Effector memory CD4-positive, alpha-beta T cell (primary cell): ENCODE measurements at places on chromosomes 5 and 9.

DNA sequence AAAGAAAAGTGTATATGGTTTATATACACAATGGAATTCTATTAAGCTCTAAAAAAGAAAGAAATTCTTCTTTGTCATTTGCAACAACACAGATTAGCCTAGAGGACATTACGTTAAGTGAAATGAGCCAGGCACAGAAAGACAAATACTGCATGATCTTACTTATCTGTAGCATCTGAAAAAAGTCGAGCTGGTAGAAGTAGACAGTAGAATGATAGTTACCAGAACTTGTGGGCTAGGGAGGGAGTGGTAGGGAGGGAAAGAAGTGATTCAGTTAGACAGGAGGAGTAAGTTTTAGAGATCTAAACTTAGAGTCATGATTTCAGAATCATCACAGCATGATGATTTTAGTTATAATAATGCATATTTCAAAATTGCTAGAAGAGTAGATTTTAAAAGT lies 184.6 kb downstream of the TLE4 start:
- no peak for DNase-seq

GRCh38 chr9:75169623-75170022 lies 81.3 kb downstream of the OSTF1 start:
- no peak for DNase-seq

- no peak for DNase-seq
Measured at GRCh38 chr5:56311306-56311905, 78.3 kb upstream of the ANKRD55 start.

GRCh38 chr9:109880276-109881169 lies 100.5 kb downstream of the PALM2AKAP2 start:
- no peak for DNase-seq

GRCh38 chr9:133397895-133398294 lies 19.9 kb downstream of the REXO4 start:
- no peak for DNase-seq

GRCh38 chr5:124972703-124973102 lies 226.3 kb upstream of the ZNF608 start:
- no peak for DNase-seq

- no peak for DNase-seq
Measured at GRCh38 chr9:127942216-127943010, 4.8 kb upstream of the DPM2 start.

DNA sequence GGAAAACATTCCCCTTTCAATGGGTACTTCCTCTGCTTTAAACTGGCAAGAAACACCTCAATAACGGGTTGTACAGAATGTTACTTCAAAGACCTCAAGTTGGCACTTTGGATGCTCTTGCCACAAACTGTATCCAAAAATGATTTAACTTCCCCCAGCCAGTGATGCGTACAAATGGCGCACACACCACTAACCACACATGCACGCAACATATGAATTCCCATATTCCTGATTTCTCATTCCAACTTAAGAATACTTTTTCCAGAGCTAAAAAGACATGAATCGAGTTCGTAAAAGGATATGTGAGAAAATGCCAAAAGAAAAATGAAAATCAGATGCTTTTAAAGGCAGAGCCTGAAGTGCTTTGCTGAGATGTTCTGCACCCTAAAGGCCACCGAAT lies 388.0 kb upstream of the PIK3R1 start:
- no peak for DNase-seq

GRCh38 chr5:160507221-160507721 lies 85.6 kb downstream of the PTTG1 start:
- no peak for DNase-seq

DNA sequence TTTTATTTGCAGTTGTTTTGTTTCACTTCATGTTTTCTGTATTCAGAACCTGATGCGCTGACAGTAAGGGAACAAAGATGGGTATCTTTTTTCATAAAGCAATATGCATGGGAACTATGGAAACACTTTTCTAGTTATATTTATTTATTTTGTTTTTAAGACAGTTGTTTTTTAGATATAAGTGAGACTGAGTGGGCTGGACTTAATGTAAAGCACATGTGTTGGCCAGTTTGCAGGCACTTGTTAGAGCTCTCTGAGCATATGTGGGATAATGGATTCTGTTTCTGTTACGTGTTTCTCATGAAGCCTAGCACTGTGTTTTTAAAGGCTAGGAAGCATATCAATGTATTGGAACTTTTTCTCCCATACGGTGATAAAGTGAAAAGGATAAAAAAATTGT lies 164.1 kb downstream of the PRR16 start:
- DNase-seq, result no peak

DNA sequence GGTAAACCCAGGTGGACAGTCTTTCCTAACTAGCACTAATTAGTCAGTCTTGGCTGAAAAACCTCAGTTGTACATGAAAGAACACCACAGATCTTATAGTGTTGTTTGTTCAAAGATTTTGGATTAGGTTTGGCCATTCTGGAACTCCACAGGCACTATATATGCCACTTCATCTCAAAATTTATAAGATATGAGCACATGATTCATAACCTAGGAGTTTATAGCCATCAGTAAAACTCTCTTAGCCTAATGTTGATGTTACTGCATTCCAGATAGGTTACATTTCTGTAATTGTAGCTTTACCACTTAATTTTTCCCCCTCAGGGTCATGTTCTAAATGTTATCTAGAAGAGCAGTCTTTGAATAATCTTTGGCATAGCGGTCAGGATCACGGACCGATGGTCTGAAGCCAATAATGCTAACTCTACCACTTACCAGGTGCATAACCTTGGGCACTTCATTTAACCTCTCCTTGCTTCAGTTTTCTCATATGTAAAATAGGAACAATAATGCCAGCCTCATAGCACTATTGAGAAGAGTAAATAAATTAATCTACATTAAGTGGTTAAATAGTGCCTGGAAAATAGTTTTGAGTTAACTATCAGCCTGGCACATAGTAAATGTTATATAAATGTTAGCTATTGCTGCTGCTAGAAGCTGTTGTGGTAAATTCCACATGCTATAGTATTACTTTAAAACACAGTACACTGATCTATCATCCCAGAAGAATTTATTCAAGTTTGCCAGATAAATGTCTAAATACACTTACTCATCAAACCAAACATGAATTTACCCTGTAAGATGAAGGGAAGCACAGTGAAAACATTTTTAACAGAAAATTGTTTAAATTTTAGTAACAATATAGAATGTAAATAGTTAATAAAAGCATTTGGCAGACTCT lies 743.9 kb downstream of the NR2F1-AS1 start:
- no peak for DNase-seq

DNA sequence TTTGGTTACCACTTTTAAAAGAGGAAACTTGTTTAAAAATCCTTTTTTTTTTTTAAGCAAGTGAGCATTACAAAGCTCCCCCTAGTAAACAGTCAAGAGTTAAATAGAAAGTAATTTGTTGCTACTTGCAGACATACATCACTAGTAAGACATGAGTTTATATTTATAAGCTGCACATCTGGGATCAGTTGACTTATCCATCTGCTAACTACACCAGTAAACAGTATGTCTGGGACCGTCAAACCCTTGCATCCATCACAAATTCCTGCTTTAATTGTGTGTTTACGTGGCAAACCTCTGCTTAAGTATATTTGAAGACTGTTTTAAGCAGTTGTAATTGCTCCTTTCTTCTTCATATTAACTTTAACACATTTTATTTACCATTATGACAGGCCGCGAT lies 146.8 kb downstream of the EBF1 start:
- no peak for DNase-seq

DNA sequence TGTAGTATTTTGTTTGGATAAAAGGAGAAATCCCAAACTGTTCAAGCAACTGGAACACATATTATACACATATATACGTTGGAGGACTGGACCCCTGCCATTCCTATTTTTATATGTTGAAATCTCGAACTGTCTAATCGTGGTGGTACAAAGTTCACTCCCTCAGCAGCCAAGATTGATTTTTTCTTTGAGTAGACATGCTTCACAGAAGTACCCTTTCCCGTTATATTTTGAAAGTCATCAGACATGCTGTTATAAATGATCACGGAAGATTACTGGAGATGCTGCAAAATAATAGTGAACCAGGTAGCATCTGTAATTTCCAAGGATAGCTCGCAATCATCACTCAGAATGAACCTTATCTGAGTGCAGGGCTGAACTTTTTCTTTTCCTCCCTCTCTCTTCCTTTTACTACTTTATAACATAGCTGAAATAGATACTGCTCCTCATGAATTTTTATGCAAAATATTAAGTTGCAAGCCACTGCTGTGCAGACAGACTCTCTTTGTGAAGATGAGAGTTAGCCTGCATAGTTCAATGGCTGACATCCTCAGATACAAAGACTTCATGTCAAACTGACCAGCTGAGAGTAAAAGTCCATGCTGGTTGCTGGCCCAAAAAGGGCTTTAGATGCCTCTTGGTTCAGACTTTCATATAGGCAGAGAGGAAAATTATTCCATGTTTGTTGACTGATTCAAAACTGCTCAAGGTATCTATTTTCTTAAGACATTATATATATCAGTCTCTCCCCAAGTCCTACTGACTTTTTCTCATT lies 451.9 kb downstream of the TMEM38B start:
- no peak for DNase-seq

DNA sequence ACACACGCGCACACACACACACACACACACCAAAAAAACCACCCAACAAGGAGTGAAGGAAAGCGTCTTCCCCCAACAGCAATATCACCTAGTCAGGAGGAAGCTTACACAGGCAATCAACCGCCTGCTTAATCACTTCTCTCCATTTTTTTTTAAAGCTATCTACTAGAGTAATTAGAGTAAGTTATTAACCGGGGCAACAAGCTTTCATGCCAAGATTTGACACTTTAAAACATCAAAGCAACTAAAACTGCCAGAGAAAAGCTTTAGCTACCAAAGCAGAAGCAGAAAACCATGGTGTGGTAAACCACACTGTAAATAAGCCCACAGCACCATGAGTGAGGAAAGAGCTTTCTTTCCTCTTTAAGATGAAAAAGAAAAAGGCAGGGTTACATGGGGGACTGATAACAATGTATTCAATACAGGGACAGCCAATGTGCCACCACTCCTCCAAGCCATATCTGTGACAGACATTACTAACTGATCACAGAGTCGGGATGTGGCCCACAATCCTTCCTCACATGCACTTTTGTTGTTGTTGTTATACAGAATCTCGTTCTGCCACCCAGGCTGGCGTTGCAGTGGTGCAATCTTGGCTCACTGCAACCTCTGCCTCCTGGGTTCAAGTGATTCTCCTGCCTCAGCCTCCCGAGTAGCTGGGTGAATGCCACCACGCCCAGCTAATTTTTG lies 282.1 kb downstream of the CRB2 start:
- DNase-seq, result no peak

GRCh38 chr9:73527521-73527920 lies 375.9 kb downstream of the ANXA1 start:
- no peak for DNase-seq

GRCh38 chr5:148853868-148854267 lies 27.5 kb downstream of the ADRB2 start:
- no peak for DNase-seq

DNA sequence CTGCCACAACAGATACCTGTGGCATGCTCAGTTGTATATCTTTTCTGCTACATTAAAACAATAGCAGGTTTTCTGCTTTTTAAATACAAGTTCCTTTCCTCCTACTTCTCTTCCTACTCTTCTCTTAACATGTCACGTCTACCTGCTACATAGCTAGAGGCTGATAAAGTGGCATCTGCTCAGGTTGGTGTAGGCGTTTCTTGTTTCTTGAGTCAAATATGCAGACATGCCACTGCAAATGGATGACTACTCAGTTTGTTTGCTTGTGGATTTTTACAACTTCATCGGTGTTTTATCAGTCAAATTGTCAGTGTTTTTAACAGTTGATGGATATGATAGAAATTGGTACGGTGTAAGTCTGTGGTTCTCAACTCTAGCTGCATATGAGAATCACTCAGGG lies 525.7 kb downstream of the TLE4 start:
- no peak for DNase-seq

DNA sequence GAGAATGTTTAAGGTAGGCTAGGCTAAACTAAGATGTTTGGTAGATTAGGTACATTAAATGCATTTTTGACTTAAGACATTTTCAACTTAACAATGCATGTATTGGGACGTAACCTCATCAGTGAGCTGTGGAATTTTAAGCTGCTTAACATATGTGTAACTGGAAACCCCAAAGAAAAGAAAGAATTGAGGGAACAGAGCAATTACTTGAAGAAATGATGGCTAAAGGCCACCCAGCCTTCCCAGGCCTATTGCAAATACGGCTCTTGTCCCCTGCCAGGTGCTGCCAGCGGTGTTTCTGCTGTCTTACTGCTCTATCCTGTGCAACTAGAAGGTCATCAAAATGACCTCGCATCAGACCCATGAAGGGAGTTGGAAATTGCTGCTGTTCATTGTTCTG lies 52.0 kb downstream of the RICTOR start:
- DNase-seq, result no peak

DNA sequence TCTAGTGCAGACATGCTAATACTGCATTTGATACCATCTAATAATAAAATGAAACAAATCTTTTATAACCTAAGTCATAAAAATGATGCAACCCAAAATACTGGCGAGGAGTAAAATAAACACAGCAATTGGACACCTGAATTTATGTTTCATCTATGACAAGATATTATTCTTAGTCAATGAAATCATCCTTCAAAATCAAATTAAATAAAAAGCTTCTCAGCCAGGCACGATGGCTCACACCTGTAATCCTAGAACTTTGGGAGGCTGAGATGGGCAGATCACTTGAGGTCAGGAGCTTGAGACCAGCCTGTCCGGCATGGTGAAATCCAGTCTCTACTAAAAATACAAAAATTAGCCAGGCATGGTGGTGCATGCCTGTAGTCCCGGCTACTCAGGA lies 179.0 kb downstream of the TMEM232 start:
- DNase-seq, result no peak

- DNase-seq, result no peak
Measured at GRCh38 chr5:168382421-168382820, 91.0 kb downstream of the WWC1 start.

DNA sequence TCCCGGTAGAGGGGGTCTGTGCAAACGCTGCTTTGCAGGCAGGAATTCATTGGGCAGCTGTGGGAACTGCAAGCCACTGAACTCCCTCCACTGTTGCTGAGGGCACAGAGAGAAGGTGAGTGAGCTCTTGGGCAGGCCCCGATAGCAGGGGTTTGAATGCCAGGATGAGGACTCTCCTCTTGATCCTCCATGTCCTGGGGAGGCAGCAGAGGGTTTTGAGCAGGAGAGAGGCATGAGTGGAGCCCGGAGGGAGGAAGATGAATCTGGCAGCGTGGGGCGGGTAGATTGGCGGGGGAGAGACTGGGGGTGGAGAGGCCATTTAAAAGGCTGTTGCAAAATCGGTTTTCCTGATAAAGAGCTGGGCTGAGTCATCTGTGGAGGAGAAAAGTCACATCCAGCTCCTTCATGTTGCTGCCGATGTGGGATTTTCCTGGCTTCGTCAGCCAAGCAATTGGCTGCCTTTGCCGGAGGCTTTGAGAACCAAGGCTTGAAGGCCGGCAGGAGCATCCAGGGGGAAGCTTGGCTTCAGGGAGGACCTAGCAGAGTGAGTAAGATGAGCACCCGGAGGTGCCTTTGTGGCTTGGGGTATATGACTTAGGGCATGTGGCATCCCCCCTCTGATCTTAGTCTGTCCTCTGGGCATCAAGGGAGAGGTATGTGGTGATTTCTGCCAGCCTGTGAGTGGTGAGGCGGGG lies at the start of gene SYNPO:
TSS of gene SYNPO (plus strand) at position 350 of the 695 bp plus-strand sequence. CDS start 7,616 bp downstream, outside the sequence.
- DNase-seq, result no peak
